ENCODE measurements at places on chromosomes 2 and 18.

- no peak for DNase-seq
Measured at GRCh38 chr2:233428008-233428407, 73.7 kb downstream of the DGKD start.

DNA sequence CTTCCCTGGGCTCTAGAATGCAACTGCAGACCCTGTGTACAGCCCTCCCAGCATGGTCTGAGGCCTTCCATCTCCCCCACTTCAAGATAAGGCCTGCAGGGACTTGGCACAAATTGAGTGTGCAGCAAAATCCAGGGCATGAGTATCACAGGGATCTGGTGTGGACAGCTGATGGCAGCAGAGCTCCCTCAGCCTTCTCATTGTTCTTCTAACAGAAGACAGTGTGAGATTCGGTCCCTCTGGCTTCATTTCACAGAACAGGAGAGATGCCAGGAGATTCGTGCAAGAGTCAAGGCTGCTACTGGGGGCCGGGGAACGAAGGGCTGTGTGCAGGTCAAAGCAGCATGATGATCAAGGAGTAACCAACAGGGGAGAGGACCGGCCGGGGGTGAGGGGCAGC, 85.8 kb downstream of the UXS1 start:
- DNase-seq, result no peak

- no peak for DNase-seq
Measured at GRCh38 chr2:33090553-33091134, 143.9 kb downstream of the LTBP1 start.

- peak; percentile 28 for DNase-seq
Measured at GRCh38 chr2:231393149-231394131, 2.1 kb upstream of the B3GNT7 start.

DNA sequence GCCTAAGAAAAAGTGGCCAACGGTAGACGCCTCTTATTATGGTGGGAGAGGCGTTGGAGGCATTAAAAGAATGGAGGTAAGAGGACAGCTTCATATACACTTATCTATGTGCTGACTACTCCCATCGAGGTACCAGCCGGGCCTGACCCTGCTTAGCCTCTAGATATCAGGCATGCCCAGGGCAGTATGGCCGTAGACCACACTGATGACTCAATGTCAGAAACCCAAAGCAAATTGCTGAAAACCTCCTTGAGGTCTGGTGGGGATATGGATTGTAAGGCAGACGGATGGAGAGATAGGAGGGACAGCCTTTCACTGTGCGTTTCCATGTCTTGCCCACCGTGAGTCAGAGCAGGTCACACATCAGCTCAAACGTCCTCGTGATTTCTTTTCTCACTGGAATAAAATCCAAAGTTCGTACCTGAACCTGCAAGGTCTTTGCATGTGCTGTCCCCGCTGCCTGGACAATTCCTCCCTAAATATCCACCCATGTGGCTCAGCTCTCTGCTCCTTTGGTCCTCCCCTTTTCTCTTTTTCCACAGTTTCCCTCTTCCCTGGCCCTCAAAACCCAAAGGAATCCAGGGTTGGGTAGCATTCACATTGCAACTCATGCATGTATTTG, 168.9 kb downstream of the ANTXR1 start:
- DNase-seq, result no peak

GRCh38 chr18:22560797-22561196, 143.1 kb upstream of the CTAGE1 start:
- DNase-seq, result no peak

GRCh38 chr2:235623111-235623510, 129.3 kb downstream of the AGAP1 start:
- DNase-seq, result no peak

DNA sequence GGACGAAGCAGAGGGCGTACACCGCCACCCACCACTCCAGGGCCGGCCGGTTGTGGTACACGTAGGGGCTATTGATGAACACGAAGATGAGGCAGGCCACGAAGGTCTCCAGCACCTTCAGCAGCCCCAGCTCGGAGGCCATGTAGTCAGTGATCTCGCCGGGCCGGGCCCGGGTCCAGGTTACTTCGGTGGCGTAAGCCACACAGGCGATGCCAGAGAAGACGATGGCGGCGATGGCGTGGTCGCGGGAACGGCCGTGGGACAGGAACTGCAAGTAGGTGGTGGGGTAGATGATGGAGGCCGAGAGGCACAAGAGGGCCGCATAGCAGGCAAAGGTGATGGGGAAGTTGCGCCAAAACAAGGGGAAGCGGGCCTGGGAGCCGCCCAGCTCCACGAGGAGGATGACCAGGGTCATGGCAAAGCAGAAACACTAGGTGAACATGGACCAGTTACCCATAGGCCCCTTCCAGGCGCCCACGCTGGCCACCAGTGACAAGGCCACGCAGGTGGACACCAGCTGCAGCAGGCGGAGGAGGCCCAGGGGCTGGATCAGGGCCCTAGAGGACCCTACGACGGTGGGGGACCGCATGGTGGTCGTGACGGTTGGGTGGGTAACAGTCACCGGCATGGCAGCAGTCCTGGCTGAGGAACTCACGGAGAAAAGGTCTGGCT, 128.4 kb upstream of the FAM98A start:
- DNase-seq, result no peak

- no peak for DNase-seq
Measured at GRCh38 chr18:75358928-75359327, 68.6 kb downstream of the SMIM21 start.

- DNase-seq, result no peak
Measured at GRCh38 chr2:181106789-181107627, 126.6 kb downstream of the UBE2E3 start.

GRCh38 chr18:78085241-78086185, 835.9 kb downstream of the GALR1 start:
- no peak for DNase-seq

GRCh38 chr18:37274309-37275236, 291.0 kb downstream of the CELF4 start:
- no peak for DNase-seq

- DNase-seq, result no peak
Measured at GRCh38 chr18:4960578-4960977, 236.5 kb downstream of the AKAIN1 start.

DNA sequence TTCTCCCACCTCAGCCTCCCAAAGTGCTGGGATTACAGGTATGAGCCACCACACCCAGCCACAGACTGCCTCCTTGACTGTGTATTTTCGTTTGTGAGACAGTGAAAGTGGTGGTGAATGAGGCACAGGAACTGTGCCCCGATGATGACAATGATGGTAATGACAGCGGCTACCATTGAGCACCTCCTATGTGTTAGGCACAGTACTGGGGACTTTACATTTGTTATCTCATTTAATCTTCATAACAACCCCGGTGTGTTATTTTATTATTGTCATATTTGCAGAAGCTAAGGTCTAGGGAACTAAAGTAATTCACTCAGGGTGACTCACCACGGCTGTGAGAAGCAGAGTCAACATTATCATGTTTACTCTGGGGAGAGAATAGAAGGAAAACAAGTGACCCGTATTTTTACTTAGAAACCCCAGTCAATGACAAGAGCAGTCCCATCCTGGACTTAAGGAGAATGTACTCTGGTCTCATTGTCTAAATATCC, 77.6 kb upstream of the ALPP start:
- DNase-seq, result no peak

- no peak for DNase-seq
Measured at GRCh38 chr2:51789918-51790317, 758.0 kb upstream of the NRXN1 start.

- no peak for DNase-seq
Measured at GRCh38 chr2:7288484-7288883, 371.3 kb downstream of the RNF144A start.

DNA sequence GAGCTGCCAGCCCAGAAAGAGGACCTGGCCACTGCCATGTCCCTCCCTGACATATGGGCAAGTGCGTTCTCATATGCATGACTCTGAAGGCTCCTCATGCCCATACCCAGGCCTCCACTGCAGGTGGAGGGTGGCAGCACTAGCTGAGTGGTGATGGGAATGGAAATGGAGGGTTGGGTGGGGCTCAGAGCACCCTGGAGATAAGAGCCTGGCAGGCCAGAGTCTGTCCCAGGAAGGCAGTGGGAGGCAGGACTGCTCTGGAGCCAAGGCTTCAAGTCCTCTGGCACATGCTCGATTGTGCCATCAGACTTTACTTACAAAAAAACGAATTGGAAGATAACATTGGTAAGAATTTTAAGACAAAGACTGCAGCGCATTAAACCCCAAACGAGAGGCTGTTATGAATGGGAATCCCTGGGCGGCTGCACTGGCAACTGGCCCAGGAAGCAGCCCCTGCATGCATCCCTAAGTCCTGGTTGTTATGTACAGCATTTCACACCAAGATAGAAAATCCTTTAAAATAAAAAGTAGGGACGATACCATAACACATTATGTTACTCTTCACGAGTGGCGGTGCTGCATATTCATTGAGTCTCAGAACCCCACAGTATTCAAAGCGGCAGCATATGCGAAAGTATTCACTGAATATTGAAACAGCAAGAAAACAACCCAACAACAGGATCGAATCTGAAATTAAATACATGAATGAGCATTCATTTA, 81.7 kb upstream of the FAM98A start:
- DNase-seq, result no peak

DNA sequence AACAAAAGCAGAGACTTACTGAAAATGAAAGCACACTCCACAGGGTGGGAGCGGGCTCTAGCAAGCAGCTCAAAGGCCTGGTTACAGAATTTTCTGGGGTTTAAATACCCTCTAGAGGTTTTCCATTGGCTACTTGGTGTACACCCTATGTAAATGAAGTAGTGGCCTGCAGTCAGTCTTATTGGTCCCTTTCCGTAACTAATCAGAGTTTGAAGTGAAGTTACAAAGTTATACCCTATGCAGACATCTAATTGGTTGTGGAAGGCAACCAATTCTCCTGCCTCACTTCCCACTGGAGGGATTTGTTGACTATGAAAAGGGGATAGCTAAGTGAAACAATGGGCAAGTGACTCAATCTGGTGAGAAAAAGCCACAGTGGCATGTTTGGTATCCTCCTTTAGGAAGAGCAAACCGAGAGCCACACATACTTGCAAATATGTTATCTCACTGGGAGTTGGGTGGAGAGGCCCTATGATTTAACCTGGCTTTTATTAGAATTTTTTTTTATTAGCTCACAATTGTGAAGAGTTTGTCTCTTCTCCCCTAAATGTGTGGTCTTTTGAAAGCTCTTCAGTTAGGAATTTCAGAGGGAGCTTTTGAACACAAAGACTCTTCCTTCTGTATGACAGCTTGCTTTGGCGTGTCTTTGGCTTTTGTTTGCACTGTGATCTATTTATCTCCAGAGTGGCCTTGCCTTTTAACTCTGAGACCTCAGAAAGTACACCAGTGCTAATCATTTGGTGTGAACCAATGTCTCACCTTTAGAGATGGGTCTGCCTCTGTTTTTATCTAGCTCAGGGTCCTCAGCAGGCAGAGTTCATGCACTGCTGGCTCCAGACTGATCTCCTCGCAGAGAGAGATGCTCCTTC, 69.6 kb downstream of the MAP4K4 start:
- no peak for DNase-seq

DNA sequence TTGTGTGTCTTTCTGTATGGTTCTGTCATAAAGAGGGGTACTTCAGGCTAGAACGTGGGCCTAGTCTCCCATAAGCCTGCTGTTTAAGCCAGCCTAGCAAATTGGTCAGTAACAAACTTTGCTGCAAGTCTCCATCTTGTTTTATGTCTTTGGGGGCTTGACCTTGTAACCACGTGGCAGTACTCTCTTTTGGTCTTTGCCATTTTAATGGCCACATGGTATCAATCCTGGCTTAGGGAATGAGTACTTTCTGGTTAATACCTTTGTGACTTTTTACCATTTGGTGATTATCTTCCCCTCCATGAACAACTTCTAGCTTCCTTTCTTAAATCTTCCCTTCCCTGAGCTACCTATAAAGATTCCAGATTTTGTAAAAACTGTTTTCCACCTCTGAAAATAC, 148.3 kb downstream of the GCA start:
- no peak for DNase-seq

GRCh38 chr2:227805578-227805977, 8.1 kb upstream of the CCL20 start:
- DNase-seq, result peak; percentile 36

- DNase-seq, result no peak
Measured at GRCh38 chr2:47079515-47080412, 75.3 kb downstream of the STPG4 start.

GRCh38 chr2:237427769-237428506, 14.0 kb upstream of the COL6A3 start:
- no peak for DNase-seq

DNA sequence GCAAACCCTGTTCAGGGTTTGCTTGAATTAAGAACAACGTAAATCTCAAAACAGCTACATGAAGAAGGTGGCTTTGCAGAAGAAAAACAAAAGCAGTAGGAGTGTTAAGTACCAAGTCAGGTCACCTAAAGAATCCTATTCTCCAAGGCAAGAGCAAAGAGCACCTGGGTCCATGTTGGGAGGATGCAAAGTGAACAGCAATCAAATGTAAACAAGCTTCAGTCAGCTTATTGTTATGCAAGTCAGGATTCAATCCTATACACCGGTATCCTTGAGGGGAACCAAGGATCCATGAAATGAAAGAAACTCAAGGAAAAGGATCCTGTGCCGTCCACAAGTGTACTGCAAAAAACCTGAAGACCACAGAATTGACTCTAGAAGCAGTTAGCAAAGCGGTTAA, 261.0 kb upstream of the DDX18 start:
- no peak for DNase-seq

- no peak for DNase-seq
Measured at GRCh38 chr2:172701250-172701649, 34.4 kb upstream of the RAPGEF4 start.

GRCh38 chr2:101608408-101609310, 88.8 kb upstream of the MAP4K4 start:
- DNase-seq, result no peak

DNA sequence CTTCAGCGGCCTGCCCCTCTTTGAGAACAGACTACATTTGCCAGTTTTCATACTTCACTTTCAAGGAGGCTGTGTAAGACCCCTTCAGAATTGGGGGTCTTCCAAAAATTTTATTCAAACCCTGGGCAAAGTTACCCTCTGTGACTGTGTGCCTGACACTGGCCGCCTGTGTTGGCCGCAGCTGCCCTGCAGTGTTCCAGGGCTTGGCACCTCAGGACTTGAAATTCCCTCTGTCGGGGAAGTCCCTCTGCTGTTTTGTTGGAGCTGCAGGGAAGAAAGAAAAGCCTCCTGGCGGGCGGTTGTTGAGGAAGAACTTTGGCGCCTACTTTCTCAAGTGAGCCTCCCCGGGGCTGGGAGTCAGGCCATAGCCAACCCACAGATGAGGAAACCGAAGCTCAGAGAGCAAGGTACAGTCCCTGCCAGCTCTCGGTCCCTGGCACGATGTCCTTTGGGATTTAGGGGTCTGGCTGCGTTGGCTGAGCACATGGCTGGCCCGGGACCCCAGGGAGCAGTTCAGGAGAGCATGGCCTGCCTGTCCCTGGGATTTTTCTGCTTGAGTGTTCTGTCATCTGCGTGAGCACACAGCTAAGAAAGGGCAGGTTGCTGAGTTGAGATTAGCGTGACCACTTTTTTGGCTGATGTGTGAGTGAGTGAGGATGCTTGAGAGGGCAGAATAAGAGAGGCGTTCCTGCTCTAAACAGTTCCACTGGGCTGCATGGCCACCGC, 17.9 kb upstream of the ASB1 start:
- DNase-seq, result no peak

GRCh38 chr2:173740639-173741038, 224.5 kb downstream of the SP3 start:
- no peak for DNase-seq
